ENCODE measurements at places on chromosomes 2 and 18. TPM values are rescaled to one million over a fixed set of nuclear protein-coding genes. Genes with fewer than 3 reads are reported as not detected.
A peak's percentile ranks its signal among the peaks of the same experiment; 100 is the strongest.

CELF4 gene
- 6.7 TPM for total RNA-seq

RTP5 gene
- not detected for total RNA-seq

COL3A1 gene
- not detected for total RNA-seq

ALLC gene
- total RNA-seq, result not detected

- peak; percentile 21 for DNase-seq
- no peaks in the 10 kb centered on the region for H3K4me1 ChIP-seq
- H3K4me3 ChIP-seq, result no peak overlapping the region
- H3K27ac ChIP-seq, result no peak overlapping the region
- H3K27me3 ChIP-seq, result no peaks in the 10 kb centered on the region
Measured at GRCh38 chr2:9805435-9806297, 37.6 kb upstream of the TAF1B start.

DNA sequence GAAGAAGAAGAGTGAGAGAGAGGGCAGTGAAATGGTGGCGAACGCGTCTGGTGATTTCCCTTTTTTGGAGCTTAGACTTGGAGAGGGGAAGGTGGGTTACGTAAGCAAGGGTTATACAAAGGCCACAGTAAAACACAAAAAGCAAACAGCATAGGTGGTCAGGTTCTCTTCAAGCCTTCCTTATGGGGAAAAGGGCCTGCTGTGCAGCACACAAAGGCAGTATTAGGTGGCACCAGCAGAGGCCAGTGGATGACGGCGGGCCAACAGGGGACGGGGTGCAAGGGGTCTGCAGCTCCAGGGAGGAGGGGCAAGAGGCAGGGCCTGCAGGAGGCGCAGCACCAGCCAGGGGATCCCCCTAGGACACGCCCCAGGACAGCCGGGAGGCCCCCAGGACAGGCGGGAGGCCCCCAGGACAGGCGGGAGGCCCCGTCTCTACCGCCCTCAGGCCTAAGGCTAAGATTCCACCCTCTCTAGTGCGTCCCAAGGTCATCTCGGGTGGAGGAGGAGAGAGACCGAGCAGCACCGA lies 32.6 kb upstream of the NPC1 start:
- peaks cover 34% of the 10 kb centered on the region for H3K27me3 ChIP-seq
- H3K36me3 ChIP-seq, result no peaks in the 10 kb centered on the region
- no peak overlapping the region for H3K27ac ChIP-seq
- peaks cover 8% of the 10 kb centered on the region for H3K4me1 ChIP-seq
- peak overlapping the region; percentile 72 for H3K4me3 ChIP-seq

DNA sequence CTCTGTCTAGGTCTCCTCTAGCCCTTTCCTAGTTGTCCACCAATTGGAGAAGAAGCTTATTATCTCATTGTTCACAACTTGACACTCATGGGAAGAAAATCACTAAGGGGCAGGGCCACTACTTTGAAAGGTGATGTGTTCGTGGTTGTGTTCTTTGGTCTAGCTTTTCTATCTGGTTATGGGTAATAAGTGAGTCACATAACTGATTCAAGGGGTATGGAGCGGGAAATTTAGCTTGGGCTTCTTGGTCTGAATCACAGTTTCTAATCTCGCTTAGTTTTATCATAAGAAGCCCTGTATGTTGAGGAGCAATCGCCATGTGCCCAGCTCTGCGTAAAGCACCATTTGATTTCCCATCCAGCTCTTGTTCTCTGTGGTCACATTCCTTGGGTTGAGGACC lies 18.7 kb upstream of the DYTN start:
- H3K27me3 ChIP-seq, result no peaks in the 10 kb centered on the region
- no peak overlapping the region for H3K4me3 ChIP-seq
- H3K36me3 ChIP-seq, result no peaks in the 10 kb centered on the region
- no peak for DNase-seq
- H3K4me1 ChIP-seq, result no peaks in the 10 kb centered on the region

DNA sequence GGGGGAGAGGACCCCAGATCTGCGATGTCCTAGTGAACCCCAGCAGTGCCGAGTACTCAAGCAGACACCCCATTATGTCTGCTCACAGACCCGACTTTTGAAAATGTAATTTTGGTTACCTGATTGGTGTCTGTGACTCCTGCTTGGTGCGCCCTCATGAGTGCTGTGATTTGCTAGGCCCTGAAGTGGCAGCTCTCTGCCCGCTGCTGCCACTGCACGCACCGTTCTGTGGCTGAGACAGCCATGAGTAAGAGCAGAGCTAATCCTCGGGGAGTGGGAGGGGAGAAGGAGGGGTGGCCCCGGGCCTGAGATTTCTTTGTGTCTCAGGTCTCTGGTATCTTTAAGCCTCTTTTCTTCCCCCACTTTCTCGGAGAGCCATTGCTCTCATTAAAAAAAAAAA lies 18.2 kb downstream of the FHOD3 start:
- no peak overlapping the region for H3K4me3 ChIP-seq
- H3K4me1 ChIP-seq, result no peaks in the 10 kb centered on the region
- peak; percentile 35 for DNase-seq
- no peaks in the 10 kb centered on the region for H3K36me3 ChIP-seq

- H3K4me1 ChIP-seq, result peaks cover 8% of the 10 kb centered on the region
- H3K27me3 ChIP-seq, result no peaks in the 10 kb centered on the region
- no peak overlapping the region for H3K27ac ChIP-seq
- no peak for DNase-seq
Measured at GRCh38 chr2:156752042-156752441, 315.9 kb downstream of the GPD2 start.

Data from endodermal cell (in vitro differentiated cells).